CD8-positive, alpha-beta T cell (primary cell): ENCODE measurements at places on chromosomes 7 and 10. TPM values are rescaled to one million over a fixed set of nuclear protein-coding genes. Genes with fewer than 3 reads are reported as not detected.

GRCh38 chr10:86047588-86047987 lies 319.0 kb downstream of the GRID1 start:
- DNase-seq, result peak; percentile 11

GRCh38 chr7:26192485-26193087 lies 8.0 kb downstream of the HNRNPA2B1 start:
- no peak for DNase-seq

GRCh38 chr10:72063703-72064391 lies 24.5 kb downstream of the SPOCK2 start:
- peak; percentile 14 for DNase-seq

- DNase-seq, result no peak
Measured at GRCh38 chr7:7416031-7416858, 119.4 kb downstream of the COL28A1 start.

GRCh38 chr10:91247360-91248111 lies 27.1 kb downstream of the PCGF5 start:
- no peak for DNase-seq

GRCh38 chr10:50326757-50327701 lies 75.7 kb upstream of the ASAH2 start:
- DNase-seq, result no peak

GRCh38 chr10:72834183-72834825 lies 59.2 kb upstream of the OIT3 start:
- DNase-seq, result peak; percentile 9

DNA sequence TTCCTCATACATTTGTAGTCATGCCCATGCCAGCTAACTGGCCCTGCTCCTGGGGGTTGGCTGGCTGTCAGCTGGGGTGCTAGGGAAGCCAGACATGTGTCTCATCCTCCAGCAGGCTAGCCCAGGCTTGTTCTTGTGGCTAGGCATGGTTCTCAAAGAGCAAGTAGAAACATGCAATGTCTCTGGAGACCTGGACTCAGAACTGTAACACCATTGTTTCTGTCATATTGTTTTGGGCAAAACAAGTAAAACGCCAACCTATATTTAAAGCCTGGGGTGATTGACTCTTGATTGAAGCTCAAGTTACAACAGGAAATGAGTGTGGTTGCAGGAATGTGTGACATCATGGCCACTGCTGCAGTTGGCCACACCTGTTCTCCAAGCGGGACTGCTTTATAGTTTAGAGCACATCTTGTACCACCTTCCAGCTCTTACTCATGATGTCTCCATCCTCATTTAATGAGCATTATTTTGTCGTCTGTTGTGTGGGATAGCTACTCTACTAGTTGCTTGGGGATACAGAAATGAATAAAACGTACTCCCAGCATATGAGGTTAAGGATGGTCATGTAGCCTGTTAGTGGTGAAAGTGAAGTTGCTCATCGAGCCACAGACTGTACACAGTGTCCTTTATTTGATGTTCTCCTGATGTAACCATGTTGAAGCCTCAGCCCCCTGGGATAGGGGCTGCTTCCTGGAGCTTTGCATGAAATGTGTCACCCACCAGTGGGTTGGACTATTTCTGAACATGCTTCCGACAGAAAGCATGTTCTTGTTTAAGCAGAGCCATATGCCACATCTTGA lies 168.4 kb downstream of the SORCS3 start:
- DNase-seq, result no peak

DNA sequence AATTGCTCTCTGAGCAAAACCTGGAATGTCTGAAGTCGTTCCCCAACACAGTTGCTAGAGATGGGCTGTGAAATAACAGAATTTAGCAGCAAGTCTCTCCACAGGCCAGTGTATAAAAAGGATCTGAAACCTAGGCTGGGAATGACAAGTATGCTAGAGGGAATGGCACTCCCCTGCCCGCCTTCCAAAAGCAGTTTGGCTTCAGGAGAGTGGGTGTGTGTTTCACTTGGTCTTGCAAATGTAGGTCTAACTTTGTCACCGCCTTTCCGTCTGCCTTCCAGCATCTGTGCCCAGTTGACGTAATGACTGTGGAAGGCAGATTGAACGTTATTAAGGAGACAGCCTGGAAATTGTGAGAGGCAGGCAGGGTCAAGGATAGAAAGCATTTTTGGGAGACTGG lies 18.0 kb upstream of the MTURN start:
- DNase-seq, result no peak

GRCh38 chr10:118332948-118333710 lies 9.0 kb downstream of the FAM204A start:
- DNase-seq, result no peak

Gene OR6V1
- total RNA-seq, result not detected

GRCh38 chr10:101967713-101968112 lies 88.3 kb downstream of the ARMH3 start:
- no peak for DNase-seq

Gene SPDYE5
- not detected for total RNA-seq

DNA sequence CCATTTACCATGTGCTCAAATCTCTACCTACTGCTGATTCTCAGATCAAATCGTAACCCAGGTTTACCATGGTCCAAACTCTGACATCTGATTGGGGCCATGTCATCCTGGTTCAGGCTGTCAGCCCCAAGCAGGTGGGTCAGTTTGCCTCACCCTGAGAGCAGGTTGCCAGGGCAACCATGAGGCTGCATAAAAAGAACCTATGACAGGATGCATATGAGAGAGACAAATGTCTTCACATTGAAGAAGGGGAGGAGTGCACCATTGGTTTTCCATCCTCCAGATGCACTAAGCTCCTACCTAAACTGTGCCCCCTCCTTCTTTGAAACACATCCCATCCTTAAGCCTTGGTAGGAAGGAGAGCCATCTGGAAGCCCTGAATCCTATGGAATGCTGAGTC lies 10.2 kb downstream of the PRSS1 start:
- DNase-seq, result no peak

DNA sequence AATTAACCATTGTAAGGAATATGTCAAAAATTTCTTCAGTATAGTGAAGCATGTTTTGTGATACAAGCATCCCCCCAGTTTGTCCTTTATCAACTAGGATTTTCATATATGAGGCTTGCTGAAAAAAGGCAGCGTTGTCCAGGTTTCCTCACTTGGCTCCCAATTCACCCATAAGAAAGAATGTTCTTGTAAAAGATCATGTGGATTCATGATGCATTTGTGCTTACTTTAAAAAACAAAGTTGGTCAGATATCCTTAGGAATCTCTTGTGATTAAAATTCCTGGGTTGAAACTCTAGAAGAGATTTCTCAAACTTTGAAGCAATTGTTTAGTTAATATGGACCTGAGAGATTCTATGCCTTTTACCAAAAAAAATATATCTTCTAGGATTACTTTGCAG lies 181.8 kb downstream of the KIAA1217 start:
- DNase-seq, result no peak

DNA sequence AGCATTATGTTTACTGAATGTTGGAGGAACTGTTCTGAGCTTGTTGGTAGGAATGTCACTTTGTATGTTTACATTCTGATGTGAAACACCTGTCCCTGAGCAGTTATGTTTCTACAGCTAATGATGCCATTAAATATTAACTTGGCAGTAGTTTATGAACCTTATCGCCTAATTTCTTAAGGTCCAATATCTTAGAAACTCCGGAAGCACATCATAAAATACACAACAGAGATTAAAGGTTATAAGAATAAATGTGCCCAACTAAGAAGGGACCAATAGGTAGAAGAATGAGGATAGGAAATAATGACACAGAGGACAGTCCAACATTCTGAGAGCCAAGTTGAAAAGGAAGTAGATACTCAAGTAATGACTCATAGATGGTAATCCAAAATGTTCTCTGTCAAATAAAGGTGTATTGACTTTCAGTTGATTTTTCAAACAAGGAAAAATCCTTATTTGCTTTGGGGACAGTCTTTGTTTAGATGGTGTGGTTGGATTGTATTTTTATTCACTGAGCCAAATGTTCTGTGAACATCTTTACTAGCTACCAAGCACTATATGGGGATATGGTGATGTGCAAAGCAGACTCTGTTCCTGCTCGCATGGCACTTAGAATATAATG lies 31.9 kb downstream of the LCOR start:
- DNase-seq, result no peak

DNA sequence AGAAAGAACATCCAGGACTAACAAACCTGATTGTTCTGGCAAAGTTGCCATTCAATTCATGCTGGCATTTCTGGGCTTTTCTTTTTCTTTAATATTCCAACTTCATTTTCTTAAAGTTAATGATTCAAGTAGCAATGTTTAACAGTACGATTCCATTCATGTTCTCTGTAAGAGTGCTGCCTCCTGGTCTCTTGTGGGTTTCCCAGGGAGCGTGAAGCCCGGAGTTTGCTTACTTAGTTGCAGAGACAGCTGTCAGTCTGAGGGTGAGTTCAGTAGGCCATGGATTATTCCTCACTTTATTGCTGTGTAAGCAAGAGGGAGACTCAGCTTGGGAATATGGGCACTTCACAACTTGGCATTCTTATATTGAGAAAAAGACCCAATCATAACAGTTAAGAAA lies 142.2 kb downstream of the TWIST1 start:
- DNase-seq, result no peak

Gene RSPH10B
- 0.47 TPM for total RNA-seq

GRCh38 chr10:119421891-119422681 lies 120.4 kb downstream of the RGS10 start:
- no peak for DNase-seq

- no peak for DNase-seq
Measured at GRCh38 chr7:10845225-10845624, 128.4 kb upstream of the PHF14 start.

DNA sequence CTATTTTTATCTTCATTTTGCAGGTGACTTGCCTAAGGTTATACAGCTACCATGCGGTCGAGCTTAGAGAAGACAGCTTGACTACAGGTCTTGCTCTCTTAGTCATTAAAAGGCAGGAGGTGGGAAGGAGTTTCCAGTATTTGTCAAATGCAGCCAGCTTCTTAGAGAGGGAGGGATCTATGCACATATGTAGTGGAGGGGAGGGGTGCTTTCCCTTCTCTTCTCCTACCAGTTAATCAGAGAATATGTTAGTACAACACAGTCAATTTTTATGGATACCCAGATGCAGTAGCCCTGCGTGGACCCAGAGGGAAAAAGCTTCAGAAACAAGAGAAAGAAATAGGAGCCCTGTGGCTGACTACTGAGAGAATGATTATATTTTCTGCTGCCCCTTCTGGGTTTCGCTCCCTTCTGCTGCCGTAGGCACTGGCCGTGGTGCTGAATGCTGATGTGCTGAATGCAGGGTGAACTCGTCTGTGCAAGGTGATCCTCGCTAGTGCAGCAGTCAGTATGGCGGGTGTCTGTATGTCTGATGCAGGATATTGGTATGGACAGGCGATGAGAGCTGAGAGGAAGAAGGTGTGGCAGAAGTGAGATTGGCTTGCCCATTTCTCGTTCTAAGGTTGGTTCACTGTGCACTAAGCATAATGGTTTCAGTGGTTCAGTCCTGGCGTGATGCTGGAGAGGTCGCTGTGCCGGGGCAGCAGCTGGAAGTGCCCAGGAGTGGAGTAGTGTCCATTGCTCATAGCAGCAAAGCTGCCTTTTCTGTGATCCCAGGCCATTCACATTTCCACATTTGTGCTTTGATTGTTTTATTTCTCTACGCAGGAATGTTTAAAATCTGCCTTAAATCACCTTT lies 189.2 kb upstream of the PODXL start:
- DNase-seq, result no peak

Gene PTPN20
- total RNA-seq, result 0.69 TPM

Gene SFTPD
- total RNA-seq, result not detected

Gene DPYSL4
- 1.0 TPM for total RNA-seq

DNA sequence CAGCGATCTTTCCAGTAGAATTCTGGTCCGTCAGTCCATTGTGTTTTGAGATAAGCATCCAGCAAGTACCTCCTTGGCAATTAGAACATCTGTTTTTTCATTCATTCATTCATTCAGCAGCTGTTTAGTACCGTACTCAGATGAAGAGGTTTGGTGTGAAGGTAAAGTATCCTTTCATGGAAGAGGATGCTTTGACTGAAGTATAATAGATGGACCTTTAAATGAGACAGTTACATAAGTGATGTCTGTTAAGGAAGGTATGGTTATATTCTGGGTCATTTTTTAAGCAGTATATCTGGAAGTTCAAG lies 1.2 kb downstream of the MAPK8 start:
- no peak for DNase-seq

- DNase-seq, result no peak
Measured at GRCh38 chr10:33276282-33276923, 58.1 kb downstream of the NRP1 start.

GRCh38 chr7:34090816-34091215 lies 185.5 kb downstream of the BMPER start:
- no peak for DNase-seq

Gene MYPN
- total RNA-seq, result not detected

Gene SEC23IP
- 19.8 TPM for total RNA-seq

Gene ASZ1
- total RNA-seq, result not detected

GRCh38 chr10:9357471-9357870 lies 1303.0 kb downstream of the GATA3 start:
- no peak for DNase-seq

- DNase-seq, result no peak
Measured at GRCh38 chr10:488081-488932, 201.2 kb downstream of the DIP2C start.

DNA sequence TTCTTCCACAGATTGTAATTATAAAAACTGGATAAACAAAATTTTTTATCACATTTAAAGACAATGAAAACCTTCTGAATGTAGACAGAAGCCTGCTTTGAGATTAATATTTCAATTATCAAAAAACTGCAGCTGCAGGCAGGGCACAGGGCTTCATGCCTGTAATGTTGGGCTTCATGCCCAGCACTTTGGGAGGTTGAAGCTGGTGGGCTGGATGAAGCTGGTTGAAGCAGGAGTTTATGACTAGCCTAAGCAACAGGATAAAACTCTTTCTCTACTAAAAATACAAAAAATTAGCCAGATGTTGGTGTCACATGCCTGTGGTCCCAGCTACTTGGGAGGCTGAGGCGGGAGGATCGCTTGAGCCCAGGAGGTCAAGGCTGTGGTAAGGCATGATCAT lies 41.2 kb downstream of the PDZD8 start:
- DNase-seq, result no peak

Gene CALCR
- total RNA-seq, result not detected

DNA sequence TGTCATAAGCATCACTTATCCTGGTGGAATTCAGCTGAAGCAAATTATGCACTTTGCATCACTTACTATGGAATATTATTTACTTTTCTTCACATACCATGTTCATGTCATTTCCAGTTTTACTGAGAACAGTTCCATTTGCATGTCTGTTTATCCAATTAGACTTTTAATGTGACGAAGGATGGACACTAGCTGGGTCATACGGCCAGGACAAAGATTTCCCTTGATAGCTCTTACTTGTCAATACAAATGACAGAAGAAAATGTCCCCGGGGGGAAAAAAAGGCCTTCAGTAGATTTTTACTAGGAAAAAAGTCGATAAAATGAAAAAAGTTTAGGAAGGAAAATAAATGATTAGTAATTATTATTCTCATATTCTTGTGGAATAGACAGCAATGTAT lies 106.6 kb downstream of the RAPGEF5 start:
- DNase-seq, result no peak

GRCh38 chr10:60270426-60270825 lies 119.2 kb downstream of the ANK3 start:
- DNase-seq, result no peak

Gene CREB5
- not detected for total RNA-seq

- no peak for DNase-seq
Measured at GRCh38 chr7:84783141-84783778, 403.6 kb downstream of the SEMA3D start.

GRCh38 chr7:43309706-43310022 lies 197.2 kb downstream of the HECW1 start:
- no peak for DNase-seq

Gene IRF5
- 0.79 TPM for total RNA-seq

- no peak for DNase-seq
Measured at GRCh38 chr7:20449176-20449575, 118.5 kb downstream of the ITGB8 start.

- DNase-seq, result no peak
Measured at GRCh38 chr7:367351-367901, 77.5 kb downstream of the FOXL3 start.
